Spinal cord (tissue), 10 donors: ENCODE measurements at places on chromosomes 7 and 10.

DNA sequence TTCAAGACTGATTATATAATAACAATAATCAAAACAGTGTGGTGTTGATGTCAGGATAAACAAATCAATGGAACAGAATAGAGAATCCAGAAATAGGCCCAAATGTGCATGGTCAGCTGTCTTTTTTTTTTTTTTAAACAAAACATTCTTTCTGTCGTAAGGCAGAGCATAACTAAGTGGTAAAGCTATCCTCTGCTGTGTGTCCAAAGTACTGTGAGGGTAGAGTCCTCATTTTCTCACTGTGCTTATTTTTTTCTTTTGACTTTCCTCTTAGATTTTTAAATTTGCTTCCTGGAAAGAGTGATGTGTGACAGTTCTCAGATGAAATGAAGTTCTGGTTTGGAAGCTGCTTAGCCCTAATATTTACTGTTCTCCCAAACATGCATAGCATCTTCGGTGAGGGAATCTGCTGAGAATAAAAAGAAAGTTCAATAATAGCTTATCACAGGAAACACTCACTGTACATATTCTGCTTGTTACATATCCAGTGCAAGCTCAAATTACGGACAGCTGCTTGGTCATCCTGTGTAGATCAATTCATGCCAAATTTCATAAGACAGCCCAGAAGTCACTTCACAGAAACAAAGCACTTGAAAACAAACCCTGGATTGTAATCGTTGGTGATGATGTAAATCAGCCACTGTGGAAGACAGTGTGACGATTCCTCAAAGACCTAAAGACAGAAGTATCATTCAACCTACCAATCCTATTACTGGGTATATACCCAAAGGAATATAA is 423.9 kb downstream of the NEBL start:
- no peak for DNase-seq

- no peak for DNase-seq
Observed at GRCh38 chr10:909831-910230, 21.7 kb downstream of the LARP4B start.

DNA sequence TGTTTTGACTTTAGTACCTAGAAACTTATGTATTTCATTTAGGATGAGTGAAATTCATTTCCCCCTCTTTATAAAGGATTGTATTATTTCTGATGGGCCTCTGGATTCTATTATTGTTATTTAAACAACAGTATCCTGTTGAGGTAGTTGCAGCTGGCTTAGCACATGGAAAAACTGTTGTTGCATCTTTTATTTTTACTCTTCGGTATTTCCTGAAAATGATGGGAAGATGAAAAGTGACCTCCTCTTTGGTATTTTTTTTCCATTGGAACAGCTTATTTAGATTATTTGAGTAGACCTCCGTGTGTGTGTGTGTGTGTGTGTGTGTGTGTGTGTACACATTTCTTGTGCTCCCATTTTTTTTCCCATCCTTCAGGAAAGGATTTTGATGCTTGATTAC is 129.8 kb downstream of the PRKG1 start:
- no peak for DNase-seq

GRCh38 chr7:29194594-29195427 is at the start of gene CHN2:
CHN2 (plus strand) TSS chr7:29194775.
- peak; percentile 91 for DNase-seq

- DNase-seq: no peak
Observed at GRCh38 chr7:151413241-151413640, 3.4 kb upstream of the WDR86 start.

- no peak for DNase-seq
Observed at GRCh38 chr10:126744571-126744970, 74.1 kb upstream of the C10orf90 start.

GRCh38 chr7:14688208-14688607 is 214.3 kb downstream of the DGKB start:
- DNase-seq: no peak

DNA sequence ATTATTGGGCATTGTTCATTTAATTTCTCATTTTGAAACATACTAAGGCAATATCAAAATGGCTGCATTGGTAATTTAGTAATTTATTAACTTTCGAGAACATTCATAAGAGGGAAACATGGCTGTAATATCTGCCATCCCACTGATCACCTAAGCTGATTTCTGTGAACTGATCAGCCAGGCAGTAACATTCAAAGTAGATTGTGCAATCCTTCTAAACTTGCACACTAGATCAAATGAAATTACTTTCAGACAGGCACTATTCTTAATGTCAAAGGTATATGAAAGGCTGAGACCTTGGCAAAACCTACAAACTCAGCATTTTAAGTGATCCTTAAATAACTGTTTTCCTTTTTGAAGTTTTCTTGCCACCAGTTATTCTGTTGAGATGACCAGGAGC is 290.7 kb downstream of the CACNA2D1 start:
- no peak for DNase-seq

DNA sequence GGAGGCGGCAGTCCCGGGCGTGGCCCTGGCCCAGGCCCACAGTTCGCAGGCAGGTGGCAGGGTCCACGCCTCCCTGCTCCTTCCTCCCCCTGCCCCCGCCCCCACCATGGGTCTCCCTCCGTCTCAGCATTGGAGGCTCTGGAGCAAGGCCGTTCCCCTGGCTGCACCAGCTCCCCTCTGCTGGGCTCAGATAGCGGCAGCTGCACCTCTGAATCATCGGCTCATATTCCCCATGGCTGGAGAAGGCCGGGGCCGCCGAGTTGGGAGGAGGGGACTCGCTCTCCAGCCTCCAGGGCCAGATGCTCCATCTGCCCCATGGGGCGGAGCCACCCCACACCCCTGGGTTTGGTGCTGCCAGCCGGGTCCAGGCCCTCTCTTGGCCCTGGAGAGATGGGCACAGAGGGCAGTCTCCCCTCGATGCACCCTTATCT is 145.0 kb downstream of the ELFN1 start:
- DNase-seq: no peak

DNA sequence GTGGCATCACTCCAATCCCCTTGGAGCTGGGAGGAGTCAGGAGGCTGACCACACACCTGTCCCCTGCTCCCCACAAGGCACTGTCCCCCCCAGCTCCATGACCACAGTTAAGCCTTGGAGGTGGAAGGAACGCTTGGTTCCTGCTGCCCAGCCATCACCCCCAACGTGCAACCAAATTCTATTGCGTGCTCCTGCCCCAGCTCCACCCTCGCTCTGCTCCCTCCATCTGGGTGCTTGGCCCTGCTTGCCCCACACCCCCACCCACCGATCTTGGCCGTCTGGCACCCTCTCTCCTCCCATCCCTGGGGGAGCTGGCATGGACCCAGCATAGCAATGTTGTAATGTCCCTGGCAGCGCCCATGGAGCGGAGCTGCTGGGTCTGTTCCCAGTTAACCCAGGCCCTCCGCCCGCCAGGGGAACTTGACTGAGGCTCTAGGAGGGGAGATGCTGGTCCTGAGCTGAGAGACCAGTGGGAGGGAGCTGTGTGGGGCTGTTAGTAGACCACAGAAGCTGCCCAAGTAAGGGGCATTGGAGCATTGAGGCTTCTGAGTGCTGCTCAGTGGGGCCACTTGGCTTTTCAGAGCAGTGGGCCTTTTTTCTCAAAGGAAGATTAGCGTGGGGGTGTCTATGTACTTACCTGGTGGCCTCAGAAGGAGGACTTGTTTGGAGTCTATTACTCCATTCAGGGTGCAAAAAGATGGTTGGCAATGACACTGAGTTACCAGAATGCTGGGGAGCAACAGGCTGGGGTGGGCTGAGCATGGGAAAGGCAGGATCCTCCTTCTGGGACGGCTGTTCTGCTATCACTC is 1.1 kb downstream of the EPHB6 start:
- no peak for DNase-seq

DNA sequence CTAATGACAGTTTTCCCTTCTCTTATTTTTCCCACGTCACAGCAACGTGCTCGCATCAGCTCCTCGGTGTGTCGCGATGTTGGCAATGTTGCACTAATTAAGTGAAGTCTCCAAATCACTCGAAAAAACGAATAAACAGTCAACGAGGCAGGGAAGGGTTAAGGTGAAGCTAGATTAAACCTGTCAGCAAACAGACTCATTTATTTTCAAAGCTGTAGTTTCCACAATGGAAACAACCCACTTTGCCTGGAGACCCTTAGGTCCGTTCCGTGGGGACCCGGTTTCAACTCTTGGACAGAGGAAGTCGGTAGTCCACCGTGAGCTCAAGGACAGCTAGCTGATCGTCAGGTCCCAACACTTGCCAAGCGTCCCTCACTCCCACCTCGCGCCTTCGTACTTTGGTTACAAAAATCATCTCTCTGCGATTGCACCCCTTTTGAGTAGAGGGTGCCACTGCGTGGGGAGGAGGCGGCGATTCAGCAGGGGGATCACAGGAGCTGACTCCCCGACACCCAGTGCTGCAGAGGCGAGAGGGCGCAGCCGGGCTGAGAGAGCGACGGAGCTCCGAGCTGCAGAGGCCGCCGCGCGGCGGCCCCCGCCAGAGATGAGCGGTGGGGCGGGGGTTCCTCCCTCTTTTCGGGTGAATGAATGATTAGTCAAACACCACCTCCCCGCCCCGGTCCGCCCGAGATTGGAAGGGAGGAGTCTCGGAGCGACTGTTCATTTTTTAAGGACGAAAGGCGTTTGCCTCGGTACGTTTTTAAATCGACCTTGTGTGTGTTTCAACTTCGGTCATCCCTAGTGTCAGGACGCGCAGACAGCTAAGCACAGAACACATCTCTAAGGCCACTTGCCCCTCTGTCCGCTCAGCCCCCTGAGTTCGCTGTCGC is 1.3 kb upstream of the BMPER start:
- peak; percentile 77 for DNase-seq

GRCh38 chr7:44964831-44965440 is 13.9 kb downstream of the MYO1G start:
- DNase-seq: no peak

DNA sequence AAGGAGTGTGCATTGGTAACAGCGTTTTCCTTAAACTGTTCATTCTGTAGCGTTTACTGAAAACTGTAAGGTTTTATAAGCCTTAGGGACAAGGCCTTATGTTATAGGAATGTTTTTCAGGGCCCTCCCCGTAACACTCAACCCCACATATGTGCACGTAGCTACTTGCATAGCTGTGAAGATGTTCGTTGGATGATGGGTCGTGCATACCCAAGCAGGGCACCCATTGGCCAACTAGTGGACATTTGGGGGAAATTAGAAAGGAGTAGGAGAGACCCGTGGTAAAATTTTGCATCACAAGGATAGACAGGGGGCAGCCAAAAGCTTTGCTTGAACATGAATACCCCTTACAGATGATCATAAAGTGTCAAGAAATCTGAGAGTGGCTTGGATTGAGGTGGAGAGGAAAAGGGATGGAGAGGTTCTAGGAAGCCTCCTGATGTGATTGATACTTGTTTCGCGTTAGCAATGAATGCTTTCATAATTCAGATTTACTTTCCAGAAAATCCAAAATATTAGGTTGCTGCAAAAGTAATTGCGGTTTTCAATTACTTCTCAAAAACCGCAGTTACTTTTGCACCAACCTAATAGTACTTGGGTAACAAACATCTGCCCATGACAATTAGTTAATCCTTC is 878 bp downstream of the SEC61A2 start:
- DNase-seq: peak; percentile 84

DNA sequence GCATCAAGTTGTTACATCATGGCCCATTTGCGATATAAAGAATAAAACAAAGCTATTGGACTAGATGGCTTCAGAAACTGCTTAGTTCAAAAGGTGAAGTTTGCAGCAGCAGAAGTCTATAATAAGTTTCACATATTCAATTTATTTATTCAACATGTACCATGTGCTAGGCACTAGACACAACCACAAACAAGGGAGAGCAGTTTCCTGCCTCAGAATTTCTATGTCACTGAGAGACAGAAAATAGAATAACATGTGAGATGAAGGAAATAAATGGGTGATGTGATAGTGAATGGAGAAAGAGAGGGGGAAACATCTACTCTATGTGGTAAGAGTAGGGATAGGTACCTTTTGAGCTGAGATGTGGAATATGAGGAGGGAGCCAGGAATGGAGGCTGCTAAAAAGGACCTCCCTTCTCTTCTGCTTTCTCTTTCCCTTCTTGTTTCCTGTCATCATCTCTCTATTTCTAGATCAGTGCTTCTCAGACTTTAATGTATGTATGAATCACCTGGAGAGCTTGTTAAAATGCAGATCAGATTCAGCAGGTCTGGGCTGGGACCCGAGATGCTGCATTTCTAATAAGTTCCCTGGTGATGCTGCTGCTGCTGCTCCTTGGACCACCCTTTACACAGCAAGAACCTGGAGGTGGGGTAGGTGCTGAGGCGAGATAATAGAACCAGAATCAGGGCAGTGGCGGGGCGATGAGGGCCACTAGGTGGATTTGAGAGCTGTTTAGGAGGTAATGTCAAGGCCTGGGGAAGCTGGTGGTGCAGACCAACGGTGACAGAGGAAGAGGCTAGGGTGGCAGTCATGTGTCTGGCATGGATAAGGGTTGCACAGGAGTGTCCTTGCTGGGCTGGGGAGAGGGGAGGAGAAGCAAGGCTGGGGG is 13.7 kb upstream of the INMT start:
- DNase-seq: no peak

- no peak for DNase-seq
Observed at GRCh38 chr7:95375591-95376257, 20.5 kb downstream of the PON3 start.

DNA sequence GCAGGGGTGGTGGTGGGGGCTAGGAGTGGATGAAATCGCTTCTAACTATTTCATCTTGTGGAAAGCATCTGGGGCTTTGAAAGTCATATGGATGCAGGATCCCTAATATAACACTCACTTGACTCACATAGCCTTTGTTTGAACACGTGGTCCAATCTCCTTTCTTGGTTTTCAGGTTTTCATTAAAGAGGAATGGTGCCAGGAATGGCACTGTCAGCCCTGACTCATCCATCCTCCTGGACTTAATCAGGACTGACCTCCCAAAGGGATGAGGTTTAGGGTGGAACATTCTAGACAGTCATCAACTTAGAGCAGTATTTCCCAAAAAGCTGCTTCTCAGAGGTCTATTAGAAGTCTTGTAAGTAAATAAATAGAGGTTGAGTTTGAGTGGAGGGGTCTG is 162.0 kb upstream of the PLXNA4 start:
- no peak for DNase-seq

DNA sequence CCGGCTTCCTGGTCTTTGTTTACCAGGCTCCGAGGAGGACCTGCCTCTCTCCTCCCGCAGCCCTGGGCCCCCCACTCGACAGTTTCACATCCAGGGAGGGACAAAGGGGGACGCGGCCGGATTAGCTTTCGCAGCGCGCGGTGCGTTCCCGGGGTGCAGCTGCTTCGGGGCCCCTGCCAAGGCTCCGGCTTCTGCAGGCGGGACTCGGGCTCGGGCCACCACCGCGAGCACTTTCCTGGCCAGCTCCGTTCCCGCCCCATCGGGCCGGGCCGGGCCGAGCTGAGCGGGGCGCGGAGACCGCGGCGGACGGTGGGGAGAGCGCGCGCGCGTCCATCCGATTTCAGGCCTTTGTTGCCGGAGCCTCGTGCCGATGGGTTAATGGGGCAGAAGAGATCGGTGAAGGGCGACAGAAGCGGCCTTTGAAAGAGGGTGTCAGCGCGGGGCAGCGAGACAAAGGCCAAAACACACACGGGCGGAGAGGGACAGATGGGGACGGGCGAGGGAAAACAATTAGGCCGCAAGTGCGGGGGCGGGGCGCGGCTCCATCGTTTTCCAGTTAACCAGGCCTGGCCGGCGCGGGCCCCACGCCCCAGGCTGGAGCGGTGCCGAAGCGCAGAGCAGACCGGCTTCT is 8.5 kb upstream of the UNCX start:
- no peak for DNase-seq
